ENCODE measurements at places on chromosomes 7 and 10. TPM values are rescaled to one million over a fixed set of nuclear protein-coding genes. Genes with fewer than 3 reads are reported as not detected.

Gene TBXAS1
- 28.7 TPM for total RNA-seq

- DNase-seq, result no peak
These were observed 275.8 kb downstream of the GRID1 start for GRCh38 chr10:86090807-86091206.

DNA sequence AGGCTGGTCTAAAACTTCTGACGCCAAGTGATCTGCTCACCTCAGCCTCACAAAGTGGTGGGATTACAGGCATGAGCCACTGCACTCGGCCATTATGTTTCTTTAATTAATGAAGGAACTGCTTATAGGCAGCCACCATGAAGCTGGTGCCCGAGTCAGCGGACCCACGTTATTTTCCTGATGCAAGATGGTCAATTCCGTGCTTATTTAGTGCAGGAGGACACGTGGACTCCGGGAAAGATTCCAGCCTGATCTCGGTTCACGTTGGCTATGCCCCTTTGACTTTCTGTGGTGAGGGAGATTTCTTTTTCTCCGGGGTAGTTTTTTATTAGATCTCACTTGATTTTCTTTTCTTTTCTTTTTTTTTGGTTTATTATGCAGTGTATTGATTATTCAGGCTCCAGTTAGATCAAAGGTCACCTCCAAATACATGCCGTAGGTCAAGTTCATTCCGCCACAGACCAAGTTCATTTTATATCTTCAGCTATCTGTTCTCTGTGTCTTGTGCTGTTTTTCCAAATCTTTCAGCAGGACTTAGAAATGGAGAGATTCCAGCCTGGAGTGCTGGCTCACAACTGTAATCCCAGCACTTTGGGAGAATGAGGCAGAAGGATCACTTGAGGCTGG, 8.3 kb downstream of the CAMK1D start:
- DNase-seq, result no peak

- DNase-seq, result no peak
These were observed 55.7 kb upstream of the RHEB start for GRCh38 chr7:151575410-151575809.

GRCh38 chr10:89204621-89205185, 2.4 kb downstream of the CH25H start:
- no peak for DNase-seq

Gene OR2A25
- total RNA-seq, result not detected

Gene CDHR3
- total RNA-seq, result 1.4 TPM

GRCh38 chr10:95813054-95813685, 57.2 kb downstream of the ENTPD1 start:
- no peak for DNase-seq

Data from activated CD4-positive, alpha-beta memory T cell treated with anti-CD3 and anti-CD28 coated beads, Interleukin-2, amount 10 ng/mL, durations not matched to agents 7 days and 5 days (primary cell).